ENCODE measurements at places on chromosomes 4 and X.

DNA sequence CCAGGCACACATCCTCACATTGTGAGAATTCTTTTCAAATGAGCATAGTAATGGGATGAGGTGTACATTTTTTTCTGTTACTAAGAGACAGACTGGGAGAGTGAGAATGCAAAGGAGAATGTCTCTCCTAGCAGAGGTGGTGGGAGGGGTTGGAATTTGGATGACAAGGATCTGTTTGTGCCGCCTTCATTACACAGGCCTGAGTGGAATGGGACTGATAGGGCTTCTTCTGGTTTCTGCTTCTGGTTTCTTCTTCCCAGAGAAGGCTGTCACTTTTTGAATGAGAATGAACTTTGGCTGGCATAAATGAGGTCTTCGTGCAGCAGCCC lies 55.4 kb downstream of the C4orf51 start:
- DNase-seq: no peak

DNA sequence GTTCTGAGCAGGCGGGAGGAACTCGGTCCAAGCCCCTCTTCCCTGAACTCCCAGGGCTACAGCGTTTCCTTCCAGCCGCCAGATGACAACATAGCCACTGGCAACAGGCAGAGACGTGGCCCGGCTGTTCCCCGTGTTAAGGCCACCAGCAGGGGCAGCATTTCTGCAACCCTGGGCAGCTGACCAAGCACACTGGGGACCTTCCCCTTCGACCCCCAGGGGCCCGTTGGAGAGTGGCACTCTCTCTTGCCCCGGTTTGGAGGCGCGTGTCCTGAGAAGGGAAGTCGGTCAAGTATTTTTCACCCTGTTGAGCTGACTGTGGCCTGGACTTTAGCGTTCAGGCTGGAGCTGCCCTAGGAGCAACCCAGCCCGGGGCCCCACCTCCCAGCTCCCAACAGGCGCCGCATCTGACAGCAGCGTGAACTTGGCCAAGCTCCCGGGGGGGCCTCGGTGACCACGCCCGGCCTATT lies 37.6 kb downstream of the ZBTB49 start:
- DNase-seq: peak; percentile 40

GRCh38 chrX:101452056-101452455 lies 33.2 kb upstream of the ARMCX4 start:
- DNase-seq: no peak

GRCh38 chr4:2731907-2732317 lies 24.2 kb downstream of the TNIP2 start:
- no peak for DNase-seq

- no peak for DNase-seq
These were observed 298.6 kb upstream of the LDB2 start for GRCh38 chr4:17197070-17197469.

DNA sequence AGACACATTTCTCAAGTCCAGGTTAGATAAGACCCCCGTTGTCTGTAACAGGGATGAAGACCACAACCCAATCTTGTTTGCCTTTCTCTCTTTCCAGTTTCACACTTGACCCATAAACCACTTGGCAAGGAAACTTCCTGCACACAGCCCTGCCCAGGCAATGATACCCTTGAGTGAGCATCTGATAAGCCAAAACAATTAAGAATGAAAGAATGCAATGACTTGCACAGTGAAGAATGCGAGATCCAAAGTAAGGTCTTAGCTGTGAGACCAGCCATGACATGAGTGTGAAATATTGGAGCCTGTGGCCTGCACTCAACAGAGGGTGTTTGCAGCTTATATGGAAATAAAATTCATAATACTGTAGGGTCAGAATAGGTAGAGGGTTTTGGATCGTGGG lies 37.9 kb upstream of the MXRA5 start:
- DNase-seq: no peak

DNA sequence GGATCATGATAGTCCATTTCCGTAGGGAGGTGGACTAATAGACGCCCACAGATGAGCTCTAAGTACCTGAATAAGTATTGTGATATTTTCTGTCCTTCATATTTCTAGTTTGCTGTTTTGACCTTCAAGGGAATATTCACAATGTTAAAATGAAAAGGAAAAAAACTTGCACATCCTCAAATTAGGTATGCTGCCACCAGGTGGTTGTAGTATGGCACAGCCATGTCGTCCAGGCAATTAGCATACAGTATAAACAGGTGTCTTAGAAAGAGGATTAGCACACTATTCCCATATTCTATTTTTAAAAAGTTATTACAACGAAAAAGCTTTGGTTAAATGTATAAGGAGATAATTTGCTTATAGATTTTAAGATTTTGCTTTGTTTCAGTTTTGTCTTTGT lies 802.0 kb downstream of the RPA4 start:
- DNase-seq: peak; percentile 60

DNA sequence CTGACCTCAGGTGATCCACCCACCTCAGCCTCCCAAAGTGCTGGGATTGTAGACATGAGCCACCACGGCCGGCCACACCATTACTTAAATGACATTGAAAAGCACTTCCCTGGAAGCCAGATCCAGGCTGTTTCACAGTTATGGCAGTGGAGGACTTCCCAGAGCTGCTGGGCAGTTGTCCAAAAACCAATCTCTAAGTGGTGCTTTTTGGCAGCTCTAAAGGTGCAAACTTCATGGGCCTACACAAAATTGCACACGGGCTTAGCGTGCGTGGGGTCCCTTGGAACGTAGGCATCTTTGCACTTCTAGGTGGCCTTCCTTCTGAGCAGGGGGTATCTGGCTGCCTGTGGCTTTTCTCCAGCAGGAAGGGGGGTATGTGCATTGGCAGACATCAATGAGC lies 172.3 kb downstream of the SHOX start:
- no peak for DNase-seq

GRCh38 chr4:54011201-54011600 lies 53.2 kb downstream of the CHIC2 start:
- DNase-seq: no peak

GRCh38 chr4:53309321-53310040 lies 56.4 kb downstream of the SCFD2 start:
- no peak for DNase-seq
